ENCODE measurements at places on chromosomes 4 and X.

DNA sequence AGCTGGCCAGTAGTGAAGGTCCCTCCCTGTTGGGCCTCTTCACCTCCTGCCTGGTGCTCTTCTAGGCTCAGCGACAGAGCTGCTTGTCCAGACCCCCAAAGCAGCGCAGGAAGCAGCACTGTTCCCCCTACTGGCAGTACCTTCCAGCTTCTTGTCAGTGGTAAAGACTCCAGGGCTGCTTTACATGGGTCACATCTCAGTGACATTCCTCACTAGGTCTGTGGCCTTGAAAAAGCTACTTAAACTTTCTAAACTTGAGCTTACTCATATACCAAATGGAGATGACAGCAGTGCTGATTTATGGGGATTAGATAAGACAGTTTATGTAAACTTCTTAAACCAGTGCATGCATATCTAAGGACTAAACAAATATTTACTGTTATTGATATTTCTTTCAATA, 117.3 kb downstream of the FAT4 start:
- DNase-seq, result no peak

DNA sequence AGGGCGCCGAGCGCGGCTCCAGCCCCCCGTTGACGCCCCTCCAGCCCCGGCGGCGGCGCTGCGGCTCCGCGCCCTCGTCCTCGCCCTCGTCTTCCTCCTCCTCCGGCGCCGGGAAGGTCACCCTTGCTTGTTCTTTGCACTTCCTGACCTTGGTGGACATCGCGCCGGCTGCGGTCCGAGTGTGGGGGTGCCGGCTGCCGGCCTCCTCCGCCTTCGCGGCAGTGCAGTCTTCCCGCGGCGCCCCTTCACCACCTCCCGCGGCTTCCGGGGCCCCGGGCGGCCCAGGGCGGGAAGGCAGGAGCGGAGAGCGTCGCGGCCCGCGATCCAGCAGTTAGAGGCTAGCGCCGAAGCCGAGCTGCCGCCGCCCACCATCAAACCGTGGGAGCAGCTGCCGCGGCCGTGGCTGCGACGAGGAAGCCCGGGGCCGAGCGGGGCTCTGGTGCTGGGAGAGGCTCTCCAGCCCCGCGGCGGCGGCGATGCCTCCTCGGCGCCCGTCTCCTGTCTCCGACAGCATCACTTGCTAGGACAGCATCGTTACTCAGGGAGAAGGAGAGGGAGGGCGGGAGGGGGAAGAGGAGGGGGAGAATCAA, at the start of gene TRPC3:
TRPC3 (minus strand) TSS at position 540 of the 590 bp plus-strand sequence; CDS start at position 160, 380 bp downstream.
- peak; percentile 53 for DNase-seq

DNA sequence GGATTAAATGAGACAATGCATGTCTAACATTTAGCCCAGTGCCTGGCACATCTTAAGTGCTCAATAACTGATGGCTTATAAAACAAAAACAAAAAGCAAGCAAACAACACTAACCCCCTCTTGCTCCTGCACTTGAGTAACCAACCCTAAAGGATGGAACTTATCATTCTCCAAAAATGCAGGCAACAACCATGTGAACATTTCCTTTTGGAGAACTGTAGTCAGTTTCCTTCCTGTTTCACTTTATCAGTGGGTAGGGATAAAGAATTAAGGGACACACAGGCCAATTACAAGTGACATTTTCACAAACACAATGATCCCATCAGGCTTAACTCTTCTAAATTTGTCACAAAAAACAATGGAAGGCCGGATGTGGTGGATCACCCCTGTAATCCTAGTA, 30.4 kb downstream of the RPS3A start:
- DNase-seq, result no peak

DNA sequence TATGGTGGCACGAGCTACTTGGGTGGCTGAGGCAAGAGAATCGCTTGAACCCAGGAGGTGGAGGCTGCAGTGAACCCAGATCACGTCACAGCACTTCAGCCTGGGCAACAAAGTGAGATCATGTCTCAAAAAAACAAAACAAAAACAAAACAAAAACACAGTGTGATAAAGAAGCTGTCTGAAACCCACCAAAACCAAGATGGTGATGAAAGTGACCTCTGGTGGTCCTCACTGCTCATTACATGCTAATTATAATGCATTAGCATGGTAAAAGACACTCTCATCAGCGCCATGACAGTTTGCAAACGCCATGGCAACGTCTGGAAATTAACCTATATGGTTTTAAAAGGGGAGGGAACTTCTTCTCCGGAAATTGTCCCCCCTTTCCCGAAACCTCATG, 29.4 kb upstream of the OPHN1 start:
- DNase-seq, result peak; percentile 23

GRCh38 chrX:19554786-19555185, 39.5 kb upstream of the MAP3K15 start:
- peak; percentile 42 for DNase-seq

DNA sequence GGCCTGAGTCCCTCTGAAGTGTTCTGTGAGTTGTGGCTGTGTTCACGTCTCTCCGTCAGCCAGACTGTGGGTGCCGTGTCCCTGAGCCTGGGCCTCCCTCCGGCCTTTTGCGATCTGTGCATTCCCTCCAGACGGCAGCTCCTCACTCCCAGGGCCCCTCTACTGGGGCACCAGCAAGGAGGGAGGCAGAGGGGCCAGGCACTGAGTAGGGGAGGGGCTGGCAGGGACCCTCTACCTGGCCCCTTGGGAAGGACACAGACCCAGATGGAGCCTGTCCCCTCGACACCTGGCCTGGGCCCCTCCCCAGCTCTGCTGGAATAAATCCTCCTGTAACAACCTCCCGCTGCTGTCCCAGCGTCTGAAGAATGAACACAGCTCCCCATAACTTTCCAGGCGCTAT, 110.0 kb upstream of the NKX1-1 start:
- no peak for DNase-seq

DNA sequence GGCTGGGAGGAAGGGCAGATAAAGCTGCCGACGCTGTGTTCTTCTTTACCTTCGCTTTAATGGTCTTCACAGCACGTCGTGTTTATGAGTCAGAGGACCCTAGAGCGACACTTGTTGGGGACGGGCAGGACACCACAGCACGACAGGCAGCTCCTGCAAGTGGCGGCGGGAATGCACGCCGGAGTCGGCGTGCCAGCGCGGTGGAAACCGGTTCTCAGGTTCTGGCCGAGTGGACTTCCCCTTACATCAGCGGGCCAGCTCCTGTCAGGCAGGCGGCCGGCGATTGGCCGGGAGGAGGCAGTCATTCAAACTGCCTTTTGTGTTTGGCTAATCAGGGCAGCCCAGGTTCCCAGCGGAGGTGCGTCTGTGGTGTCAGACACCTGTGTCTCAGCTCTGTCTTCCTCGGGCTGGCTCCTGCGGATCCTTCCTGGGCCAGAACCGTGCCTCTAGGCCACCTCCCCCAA, 150.9 kb downstream of the SHROOM3 start:
- DNase-seq, result peak; percentile 12

DNA sequence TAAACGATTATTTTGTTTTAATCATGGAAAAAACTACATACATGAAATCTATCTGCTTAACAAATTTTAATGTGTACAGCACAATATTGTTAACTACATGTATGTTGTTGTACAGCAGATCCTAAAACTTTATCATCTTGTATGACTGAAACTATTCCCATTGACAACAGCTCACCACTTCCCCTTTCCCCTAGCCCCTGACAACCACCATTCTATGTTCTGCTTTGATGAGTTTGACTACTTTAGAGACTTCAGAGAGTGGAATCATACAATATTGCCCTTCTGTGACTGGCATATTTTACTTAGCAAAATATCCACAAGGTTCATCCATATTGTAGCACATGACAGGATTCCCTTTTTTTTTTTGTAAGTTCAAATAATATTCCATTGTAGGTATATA, 185.9 kb downstream of the CFAP299 start:
- peak; percentile 1 for DNase-seq

DNA sequence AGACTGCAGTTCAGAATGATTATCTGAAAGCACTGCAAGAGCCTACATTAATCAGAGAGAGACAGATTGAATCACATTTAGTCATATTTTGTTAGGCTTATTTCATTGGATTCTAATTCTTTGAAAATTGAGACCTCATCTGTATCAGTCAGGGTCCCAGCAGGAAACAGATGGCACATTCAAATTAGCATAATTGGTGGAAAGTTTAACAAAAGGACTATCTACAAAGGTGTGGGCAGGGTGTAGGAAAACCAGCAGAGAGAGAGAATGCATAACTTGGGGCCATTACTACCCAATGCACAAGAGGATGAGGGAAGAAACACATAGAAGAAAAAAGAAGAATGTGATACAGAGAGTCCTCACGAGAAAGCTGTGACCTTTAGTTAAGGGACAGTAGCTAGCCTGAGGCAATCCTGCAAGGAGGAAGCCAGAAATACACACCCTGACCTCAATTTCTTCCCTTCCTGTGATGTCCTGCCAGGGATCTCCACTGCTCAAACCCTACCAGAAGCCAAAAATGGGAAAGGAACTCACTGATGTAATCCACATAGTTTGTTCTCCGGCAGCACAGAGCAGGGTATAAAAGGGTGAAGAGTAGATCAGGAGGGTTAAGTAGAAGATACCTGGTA, 17.7 kb upstream of the XKRX start:
- DNase-seq, result no peak

DNA sequence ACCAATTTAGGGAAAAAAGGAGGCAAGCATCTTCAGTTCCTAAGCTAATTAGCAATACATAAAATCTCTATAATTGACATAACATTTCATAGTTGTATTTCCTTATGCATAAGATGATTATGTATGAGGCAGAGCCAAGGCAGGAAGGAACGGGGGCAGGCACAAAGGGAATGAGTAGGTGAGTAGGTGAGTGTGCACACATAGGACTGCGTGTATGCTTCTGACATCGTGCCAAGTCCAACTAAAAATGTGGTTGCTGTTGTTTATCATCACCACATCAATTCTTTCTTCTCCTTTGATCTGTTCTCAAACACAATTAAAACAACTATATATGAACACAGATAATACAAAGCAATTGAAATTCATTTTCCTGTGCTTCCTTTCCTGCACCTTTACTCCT, 131.2 kb downstream of the UNC5C start:
- DNase-seq, result no peak

GRCh38 chr4:38411092-38411491, 252.9 kb upstream of the KLF3 start:
- no peak for DNase-seq

GRCh38 chr4:151198748-151199147, 78.2 kb upstream of the PRSS48 start:
- no peak for DNase-seq

- DNase-seq, result no peak
Measured at GRCh38 chr4:36676139-36677050, 395.0 kb downstream of the DTHD1 start.

- no peak for DNase-seq
Measured at GRCh38 chr4:20614816-20615215, 85.4 kb upstream of the PACRGL start.

DNA sequence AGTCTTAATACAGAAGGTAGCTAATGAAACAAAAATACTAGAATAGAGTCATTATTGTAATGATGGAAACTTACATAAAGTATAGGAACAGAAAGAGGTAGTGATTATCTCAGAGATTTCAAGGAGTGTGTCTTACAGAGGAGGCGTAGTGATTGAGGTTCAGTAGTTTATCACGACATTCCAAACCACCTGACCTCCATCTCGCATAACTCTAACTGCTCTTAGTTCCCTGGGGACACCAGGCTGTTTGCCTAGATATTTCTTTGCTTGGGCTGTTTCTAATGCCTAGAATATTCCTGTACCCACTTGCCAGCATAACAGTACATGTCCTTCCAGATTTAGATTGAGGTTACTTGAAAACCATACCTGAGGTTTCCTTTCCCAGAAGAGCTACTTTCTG, 29.1 kb downstream of the STAG2 start:
- DNase-seq, result no peak

DNA sequence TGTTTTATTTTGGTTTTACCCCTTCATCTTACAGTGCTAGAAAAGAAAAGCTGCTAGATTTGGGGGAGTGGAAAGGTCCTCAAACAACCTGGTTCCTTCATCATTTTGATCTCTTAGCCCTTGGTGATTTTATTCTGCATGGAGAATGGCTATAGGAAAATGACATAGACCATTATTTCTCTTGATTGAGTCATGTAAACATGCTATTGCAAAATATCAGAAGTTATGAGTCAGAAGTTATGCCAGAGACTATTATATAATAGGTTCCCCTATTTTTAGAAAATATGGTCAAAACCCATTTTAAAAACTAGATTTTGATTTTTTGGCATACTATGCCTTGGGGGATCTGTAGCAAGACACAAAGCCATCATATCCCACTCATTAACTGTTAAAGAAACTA, 83.7 kb upstream of the FAM9C start:
- no peak for DNase-seq

- no peak for DNase-seq
Measured at GRCh38 chr4:10326075-10326474, 131.2 kb downstream of the ZNF518B start.

GRCh38 chr4:90030953-90031352, 96.2 kb upstream of the CCSER1 start:
- no peak for DNase-seq

DNA sequence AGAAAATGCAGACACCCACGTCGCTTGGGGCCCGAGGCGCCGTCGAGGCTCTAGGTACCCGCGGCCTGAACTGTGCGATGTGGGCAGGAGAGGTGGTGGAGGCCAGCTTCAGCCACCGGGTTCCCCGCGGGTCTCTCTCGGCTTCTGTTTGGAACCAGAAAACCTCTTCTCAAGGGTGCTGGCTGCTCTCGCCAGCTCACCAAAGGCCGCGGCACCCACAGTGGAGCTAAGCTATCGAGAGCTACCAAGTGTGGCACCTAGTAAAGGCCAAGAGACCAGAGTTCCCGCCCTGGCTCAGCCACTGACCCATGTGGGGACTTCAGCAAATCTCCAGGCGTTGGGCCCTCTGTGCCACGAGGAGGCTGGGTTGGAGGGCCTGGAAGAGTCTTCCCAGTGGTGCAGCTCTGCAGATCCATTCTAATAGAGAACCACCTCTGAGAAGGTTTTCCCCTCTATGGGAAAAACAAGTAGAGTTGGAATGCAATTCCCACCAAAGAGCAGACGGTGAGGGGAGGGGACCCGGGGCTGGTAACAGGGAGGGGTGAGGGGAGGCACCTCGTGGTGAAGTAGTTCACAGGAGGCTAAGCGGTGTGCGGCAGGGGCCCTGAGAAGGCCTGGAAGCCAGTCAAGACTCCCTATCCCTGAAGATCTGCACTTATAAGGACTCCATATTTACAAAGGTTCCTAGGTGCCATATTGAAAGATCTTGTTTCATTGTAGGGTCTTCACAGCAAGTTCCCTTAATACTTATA, 5.5 kb upstream of the HMGB3 start:
- no peak for DNase-seq

DNA sequence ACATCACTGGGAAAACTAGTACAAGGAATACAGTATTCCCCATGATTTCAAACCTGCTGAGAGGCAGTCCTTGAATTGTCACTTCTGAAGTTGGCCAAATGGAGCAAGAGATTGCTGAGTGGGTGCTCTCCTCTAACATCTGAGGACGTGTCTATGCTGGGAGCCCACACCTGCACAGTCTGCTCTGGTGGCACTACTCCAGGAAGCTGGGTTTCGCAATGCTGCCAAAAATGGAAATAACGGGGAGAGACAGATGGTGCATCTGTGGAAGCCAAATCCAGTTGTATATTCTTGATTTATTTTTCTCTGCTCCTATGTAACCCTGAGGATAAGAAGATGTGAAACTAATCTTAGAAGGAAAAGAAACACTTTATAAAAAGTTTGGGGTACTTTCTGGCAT, 240.1 kb upstream of the CTSO start:
- no peak for DNase-seq

- no peak for DNase-seq
Measured at GRCh38 chr4:147760695-147761094, 28.8 kb downstream of the ARHGAP10 start.

- no peak for DNase-seq
Measured at GRCh38 chr4:131547506-131547981, 1601.5 kb upstream of the PCDH10 start.

Measured in suppressor macrophage (primary cell).